ENCODE measurements at places on chromosomes 11 and 22.
A peak's percentile ranks its signal among the peaks of the same experiment; 100 is the strongest.

- DNase-seq: no peak
These were observed 163.7 kb upstream of the NTM start for GRCh38 chr11:131206671-131207070.

DNA sequence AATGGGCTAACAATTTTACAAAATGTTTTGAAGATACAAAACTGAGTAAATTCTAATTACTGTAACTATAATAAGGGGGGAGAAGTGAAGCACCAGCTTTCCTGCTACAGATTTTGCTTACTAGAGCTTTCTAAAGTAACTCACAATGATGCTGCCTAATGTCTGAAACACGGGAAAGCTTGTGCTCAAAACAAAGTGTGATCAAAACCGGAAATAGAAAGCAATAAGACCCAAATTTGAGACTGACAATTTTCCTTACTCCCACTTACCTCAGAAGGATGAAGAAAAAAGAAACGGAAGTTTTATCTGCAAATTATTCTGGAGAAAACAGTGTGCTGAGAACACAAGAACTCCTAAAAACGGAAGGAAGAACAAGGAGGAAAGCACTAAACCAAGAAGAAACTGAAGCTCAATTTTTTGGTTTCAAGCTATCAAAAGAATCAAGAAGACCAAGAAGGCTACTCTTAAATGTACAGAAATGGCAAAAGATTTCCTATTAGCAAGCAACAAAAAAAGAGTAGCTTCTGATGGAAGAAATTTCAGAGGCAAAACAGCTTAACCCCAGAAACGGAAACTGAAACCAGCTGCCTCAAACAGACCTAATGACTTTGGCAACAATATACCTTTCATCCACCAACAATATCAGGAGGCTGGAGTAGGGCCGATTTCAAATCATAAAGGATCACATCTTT lies 33.4 kb downstream of the AMBRA1 start:
- DNase-seq: peak; percentile 51

DNA sequence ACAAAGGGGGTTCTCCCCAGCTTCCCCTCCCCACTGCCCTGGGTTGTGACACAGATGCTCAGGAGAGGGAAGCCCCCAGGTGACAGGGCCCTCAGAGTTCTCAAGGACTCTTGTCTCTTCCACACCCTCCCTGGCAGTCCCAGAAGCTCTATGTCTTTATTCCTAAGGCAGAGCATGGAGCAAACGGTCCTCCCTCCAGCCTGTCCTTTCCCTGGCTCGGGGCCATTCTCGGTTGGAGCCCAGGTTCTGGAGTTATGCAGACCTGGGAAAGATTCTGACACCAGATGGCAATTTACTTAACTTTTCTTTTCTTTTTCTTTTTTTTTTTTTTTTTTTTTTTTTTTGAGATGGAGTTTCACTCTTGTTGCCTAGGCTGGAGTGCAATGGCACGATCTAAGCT lies 186.6 kb downstream of the CEP164 start:
- DNase-seq: no peak

DNA sequence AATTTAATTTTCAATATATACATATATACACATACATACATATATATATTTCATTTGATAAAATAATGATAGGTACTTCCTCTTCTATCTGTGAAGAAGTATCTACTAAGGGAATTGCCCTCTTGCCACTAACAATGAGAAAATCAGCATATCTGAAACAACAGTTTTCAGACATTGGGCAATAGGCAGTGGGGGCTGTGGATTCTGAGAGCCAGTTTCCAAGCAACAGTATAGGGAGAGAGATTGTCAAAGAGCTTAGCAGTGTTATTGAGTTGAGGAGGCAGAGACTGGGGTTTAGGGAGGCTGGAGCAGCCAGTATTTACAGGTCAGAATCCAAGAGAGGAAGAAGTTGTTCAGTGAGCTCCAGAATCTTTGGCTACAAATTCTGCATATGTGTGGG lies 119.3 kb downstream of the ARFGAP2 start:
- DNase-seq: no peak

- no peak for DNase-seq
These were observed 23.1 kb upstream of the IRAG1 start for GRCh38 chr11:10716543-10717259.

GRCh38 chr11:12160231-12160630 lies 49.8 kb downstream of the MICAL2 start:
- DNase-seq: no peak

DNA sequence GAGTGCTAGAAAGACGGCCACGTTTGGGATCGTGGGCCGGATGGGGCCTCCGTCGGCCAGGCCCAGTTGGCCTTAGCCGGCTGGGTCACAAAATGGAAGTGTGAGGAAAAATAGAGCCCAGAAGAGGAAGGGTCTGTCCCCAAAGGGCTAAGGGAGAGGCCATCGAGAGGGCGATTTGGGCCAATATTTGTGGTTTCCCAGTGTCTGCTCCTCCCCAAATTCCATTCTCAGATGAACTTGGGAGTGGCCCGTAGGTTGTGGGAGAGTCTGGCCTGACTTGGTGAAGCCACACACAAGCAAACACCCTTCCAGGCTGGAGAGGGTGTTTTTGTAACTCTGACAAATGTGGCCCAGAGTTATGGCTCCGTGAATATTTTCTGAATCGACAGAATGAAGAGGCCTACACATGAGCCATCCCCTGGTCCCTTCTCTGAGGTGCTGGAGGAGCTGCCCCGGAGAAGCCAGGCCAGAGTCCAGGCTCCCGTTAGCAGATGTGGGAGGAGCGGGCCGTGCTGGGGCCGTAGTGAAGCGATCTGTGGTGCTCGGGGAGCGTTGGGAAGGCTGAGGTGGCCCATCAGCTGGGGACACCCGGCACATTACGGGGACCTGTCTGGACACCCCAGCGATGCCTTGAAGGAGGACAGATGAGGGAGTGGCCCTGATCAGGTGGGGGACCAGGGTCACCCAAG lies 73.5 kb upstream of the PPARA start:
- no peak for DNase-seq

GRCh38 chr11:40393511-40393910 lies 1065.9 kb downstream of the LRRC4C start:
- no peak for DNase-seq

DNA sequence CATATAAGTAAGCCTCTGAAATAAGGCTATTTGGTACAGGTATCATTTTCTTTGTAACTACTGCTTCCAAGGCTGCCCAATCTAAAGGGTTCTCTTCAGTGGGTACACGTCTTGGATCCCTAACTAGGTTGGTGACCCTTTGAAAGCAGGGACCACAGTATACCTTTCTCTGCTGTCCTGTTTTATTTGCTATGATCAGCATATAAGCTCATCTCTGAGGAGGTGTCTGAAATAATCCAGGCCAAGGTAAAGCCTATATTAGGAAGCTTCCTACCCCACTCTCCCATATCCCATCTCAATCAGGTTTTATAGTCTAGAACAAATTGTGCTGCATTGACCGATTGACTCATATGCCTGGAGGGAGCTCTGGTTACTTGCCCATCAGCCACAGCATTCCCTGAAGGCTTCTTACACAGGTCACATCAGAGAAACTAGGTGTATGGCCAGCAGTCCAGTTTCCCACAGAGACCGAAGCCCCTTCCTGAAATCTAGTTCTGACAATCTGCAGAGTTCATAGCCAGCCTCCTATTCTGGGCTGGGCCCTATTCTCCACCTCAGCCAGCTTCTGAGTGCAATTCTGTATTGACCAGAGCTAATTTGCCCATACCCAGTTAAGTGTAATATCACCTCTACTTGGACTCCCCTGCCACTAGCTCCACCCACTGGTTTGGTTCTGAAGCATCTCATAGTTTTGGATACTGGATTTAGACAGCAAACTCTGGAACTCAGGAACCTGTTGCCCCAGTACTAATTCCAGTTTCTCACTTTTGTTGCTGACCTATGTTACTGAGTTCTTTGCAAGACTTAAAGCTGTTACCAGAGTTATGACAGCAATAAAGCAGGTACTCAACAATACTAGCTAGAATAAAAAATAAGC lies 62.1 kb upstream of the ARHGAP20 start:
- DNase-seq: no peak

DNA sequence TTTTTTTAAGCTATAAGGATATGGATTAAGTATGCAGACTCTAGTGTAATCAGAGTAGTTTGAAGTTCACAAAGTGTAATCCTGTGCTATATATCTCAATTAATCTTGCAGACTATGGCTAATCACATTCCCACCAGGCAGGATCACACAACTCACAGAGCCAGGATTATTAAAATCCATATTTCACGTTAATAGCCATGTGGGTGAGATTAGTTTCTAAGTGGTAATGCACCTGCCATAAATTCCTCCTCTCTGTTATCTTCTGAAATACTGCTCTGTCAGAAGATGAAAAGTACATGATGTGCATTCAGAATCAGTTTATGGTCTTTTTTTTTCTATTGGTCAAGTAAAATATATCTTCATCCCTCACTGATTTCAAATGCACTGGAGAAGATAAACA lies 686.1 kb downstream of the CNTN5 start:
- no peak for DNase-seq

DNA sequence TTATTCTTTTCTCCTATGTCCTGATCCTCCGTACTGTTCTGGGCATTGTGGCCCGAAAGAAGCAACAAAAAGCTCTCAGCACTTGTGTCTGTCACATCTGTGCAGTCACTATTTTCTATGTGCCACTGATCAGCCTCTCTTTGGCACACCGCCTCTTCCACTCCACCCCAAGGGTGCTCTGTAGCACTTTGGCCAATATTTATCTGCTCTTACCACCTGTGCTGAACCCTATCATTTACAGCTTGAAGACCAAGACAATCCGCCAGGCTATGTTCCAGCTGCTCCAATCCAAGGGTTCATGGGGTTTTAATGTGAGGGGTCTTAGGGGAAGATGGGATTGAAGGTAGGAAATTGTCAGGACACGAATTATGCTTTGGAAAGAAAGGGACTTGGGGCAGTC lies 843 bp downstream of the OR51T1 start:
- DNase-seq: no peak

DNA sequence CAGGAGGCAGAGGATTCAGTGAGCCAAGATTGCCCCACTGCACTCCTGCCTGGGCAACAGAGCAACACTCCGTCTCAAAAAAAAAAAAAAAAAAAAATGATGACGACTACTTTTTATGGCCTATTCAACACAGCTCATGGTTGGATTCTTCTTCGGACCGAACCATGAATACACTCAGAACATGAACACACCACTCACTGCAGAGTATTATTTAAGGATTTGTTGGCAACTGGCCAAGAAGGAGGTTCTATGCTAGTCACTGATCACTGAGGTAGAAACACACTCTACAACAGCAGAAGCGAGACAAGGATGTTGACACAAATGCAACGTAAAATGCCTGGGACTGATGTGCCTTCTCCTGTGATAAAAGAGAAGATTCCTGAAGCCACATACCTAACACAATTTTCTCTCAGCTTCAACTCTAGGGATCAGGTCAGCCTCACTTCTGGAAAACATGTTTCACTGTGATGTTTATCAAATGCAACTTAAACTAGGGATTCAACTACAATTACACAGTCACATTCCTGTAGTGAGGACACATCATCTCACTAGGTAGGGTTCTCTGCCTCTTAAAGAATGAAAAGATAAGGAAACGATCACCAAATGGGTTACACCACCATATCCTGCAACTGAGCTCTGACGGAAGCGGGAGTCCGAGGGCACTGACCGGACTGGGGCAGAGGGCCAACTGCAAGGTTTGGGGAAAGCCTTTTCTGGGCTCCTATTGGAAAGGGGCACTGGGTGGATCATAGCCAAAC lies 82.5 kb downstream of the SGSM3 start:
- no peak for DNase-seq

DNA sequence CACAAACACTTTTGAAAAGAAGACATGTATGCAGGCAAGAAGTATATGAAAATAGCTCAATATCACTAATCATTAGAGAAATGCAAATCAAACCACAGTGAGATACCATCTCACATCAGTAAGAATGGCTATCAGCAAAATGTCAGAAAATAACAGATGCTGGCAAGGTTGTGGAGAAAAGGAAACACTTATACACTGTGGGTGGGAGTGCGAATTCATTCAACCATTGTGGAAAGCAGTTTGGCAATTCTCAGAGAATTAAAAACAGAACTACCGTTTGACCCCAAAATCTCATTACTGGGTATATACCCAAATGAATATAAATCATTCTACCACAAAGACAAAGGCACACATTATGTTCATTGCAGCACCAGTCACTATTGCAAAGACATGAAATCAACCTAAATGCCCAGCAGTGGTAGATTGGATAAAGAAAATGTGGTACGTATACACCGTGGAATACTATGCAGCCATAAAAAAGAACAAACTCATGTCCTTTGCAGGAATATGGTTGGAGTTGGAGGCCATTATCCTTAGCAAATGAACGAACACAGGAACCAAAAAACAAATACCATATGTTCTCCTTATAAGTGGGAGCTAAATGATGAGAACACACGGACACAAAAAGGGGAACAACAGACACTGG lies 18.5 kb downstream of the MMP13 start:
- DNase-seq: no peak

GRCh38 chr22:50082961-50083461 lies 2.2 kb downstream of the MLC1 start:
- DNase-seq: no peak

DNA sequence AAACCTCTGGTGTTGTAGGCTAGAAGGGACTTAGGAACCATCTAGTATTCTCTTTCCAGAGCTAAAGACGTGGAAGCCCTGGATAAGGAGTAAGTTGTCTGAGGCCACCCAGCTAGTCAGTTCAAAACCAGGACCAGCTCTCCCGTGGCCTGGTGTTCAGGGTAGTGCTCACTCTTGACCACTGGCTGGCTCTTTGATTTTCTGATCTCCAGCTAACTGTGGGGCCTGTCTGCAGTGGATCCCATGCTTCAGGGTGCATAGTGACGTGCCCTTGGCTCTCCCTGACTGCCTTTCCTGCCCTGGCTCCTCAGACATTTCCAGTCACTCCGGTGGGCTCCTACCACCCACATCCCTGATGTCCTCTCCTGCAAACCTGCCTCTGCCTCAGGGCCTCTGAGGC lies 1.3 kb downstream of the CLMP start:
- no peak for DNase-seq

DNA sequence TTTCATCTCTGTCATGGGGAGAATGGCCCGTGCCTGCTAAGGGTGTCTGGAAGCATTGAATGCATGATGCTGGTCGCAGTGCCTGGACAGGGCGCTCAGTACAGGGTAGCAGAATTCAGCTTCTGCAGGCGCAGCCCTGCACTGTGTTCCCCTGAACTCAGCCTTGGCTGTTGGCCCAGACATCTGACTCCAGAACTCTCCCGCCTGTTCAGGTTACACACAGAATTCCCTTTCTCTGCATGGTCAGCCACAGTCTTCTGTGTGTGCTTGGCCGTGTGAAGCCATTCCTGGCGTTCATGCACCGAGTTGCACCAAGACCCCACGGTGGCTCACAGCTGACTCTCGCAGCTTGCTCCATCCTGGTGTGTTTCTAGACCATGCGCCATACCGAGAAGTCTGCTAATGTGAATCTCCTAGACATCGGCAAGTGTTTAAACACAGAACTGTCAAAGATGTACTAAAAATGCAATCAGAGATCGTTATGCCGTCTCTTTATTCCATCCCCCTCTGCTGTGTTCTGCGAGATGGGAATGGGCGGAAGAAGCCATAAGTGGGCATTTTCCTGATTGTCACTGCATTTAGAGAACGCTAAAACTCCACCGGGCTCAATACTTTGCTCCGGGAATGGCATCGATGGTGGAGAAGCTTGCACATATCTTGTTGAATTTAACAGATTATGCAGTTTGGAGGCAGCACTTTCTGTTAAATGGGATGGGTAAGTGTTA lies 55.6 kb downstream of the MPPED1 start:
- no peak for DNase-seq
